Neural crest cell (in vitro differentiated cells): ENCODE measurements at places on chromosomes 1 and 21.
A peak's percentile ranks its signal among the peaks of the same experiment; 100 is the strongest.

GRCh38 chr1:36456391-36456928, 6.2 kb upstream of the OSCP1 start:
- no peak for DNase-seq

GRCh38 chr1:31955917-31956736, 18.0 kb upstream of the PTP4A2 start:
- no peak for DNase-seq

DNA sequence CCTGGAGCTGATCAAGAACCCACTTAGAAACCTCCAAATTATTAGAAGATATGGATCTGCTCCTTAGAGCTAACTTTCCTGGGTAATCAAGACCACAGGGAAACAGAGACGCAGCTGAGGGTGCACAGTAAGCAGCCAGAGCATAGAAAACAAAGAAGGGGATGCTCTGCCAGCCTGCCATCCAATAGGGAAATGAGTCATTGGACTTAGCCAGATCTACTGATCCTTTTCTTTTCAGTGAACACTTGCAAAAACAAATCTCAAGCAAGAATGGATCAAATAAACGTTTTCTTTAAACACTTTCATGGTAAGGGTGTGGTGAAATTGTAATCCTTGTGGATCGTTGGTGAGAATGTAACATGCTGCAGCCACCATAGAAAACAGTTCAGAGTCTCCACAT, 474.0 kb downstream of the LTN1 start:
- DNase-seq = no peak

DNA sequence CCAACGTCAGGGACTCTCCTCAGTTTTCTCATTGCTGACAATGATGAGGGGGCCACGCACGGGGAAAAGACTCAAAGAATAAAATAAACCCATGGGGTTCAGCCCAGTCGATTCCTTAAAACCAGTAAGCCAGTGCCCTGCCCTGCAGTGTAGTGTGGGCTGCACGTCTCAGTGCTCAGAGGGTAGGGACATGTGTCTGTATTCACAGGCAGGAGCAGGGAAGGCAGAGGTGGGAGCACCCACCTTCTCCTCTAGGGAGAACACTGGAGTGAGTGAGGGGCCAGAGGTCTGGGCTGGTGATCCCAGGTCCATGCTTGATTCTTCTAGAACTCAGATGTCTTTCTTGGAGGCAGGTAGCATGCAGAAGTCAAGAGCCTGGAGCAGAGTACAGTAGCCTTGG, 303.6 kb downstream of the MATN1 start:
- no peak for DNase-seq

DNA sequence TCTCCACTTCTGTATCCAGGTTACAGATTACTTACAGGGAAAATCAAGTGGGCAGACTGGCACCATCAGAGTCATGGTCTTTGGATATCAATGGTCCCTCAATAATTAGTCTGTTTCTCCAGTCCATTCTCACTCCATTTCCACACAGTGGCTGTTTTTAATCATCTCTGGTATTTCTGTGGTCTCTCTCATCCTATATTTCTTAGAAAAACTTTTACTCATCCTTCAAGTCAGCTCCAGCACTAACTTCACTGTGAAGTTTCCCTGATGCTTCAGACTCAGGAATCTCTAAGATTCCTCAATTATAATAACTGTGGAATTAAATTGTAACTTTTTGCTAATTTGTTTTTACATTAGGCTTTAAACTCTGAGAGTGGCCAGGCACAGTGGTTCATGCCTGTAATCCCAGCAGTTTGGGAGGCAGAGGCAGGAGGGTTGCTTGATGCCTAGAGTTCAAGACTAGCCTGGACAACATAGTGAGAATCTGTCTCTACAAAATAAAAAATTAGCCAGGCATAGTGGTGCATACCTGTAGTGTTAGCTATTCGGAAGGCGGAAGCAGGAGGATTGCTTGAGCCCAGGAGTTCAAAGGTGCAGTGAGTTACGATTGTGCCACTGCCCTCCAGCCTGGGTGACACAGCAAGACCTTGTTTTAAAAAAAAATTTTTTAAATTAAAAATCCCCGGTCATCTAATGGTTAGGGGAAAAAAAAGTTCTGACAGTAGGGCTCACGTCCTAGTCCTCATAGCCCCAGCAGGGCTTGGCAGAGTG, 10.6 kb downstream of the CD160 start:
- no peak for DNase-seq

DNA sequence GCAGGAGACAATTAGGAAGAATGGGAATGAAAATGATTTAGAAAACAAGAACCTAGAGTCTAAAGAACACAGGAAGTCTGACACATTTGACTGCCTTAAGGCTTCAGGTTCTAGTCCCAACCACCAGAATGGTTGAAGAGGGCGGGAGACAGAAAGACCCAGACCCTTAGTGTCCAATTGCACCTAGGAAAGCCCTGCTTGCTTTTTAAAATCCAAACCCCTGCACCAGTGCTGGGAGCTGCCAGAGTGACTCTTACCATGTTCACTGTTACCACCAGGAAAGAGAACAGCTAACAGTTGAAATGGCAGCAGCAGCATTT, 265 bp downstream of the CD1B start:
- no peak for DNase-seq

DNA sequence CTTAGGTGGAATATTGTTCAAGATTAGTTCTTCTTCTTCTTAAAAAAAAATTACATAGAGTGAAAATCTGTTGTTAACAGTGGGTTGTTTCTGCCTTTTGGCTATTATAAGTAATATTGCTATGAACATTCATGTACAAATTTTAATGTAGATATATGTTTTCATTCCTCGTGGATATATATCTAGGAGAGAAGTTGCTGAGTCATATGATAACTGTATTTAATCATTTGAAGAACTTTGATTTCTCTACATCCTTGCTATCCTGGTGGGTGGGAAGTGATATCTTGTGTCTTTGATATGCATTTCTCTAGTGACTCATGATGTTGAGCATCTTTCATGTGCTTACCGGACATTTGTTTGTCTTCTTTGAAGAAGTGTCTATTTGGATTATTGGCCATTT, 29.9 kb downstream of the MAST2 start:
- no peak for DNase-seq

- no peak for DNase-seq
These were observed 39.5 kb upstream of the RCC1 start for GRCh38 chr1:28466226-28466778.

DNA sequence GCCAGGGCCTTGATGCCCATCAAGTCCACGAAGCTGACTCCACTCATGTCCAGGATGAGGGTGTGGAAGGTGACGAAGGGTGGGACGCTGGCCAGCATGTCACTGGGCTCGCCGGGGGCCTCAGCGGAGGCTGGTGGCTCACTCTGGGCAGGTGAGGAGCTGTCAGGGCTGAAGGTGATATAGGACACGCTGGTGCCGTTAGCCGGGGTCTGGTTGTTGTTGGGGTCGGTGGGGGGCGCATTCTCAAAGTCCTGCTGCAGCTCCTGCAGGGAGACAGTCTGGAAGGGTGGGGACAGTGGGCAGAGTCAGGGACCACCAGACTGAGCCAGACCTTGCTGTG, 21.7 kb downstream of the SLC26A9 start:
- no peak for DNase-seq

DNA sequence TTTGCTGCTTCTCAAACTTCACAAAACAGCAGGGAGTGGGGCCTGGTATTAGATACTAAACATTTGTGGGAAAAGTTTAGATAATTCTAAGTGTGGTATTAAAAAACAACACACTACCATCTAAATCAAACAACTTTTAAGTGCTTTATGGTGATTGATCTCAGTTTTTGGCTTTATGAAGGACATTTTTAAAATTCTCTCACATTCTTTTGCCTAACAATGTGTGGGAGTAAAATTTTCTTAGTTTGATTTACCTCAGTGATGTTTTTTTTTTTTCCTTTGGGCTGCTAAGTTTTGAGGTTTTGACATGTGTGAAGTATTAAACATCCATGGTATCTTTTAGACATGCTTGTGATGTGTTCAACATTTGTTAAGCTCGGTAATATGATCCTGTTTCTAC, 116.2 kb downstream of the DISP1 start:
- DNase-seq = no peak

GRCh38 chr21:34085129-34085528, 11.8 kb downstream of the MRPS6 start:
- no peak for DNase-seq

GRCh38 chr1:54105080-54105479, 47.7 kb downstream of the CDCP2 start:
- DNase-seq = no peak

DNA sequence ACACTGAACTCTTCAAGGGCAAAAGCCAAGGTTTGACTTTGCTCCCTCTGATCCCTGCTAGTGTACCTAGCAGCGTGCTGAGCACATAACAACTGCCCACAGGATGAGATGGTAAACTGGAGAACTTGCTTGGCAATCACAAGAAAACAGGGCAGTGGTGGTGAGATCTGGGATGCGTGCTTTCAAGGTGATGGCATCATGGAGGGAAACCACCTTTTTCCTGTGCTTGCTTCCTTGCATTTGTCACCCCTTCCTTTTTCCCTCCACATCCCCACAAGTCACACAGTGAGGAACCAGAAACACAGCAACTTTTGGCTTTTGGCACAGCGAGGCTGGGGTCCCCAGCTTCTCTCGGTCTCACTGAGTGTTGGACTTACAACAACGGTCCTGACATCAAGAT, 31.4 kb upstream of the BECN2 start:
- no peak for DNase-seq

DNA sequence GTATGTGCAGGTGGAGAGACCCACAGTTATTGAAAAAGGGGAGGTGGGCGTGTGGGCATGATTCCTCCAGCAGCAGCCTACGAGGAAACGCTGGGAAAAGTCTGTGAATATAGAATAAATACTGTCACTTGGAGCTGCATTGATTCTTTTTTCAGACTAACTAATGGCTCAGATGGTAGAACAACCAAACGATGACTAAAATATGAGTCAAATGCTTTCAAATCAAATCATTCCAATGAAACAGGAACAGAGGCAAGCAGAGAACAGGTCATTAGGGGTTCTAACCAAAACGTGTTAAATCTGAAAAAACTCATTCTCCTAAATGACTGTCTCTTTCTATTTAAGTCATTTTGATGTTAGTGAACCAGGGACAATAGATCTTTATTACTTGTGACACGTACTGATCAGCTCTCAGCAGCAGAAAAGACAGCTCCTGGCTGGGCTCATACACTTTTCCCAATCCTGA, 35.1 kb upstream of the SEC16B start:
- DNase-seq = no peak

DNA sequence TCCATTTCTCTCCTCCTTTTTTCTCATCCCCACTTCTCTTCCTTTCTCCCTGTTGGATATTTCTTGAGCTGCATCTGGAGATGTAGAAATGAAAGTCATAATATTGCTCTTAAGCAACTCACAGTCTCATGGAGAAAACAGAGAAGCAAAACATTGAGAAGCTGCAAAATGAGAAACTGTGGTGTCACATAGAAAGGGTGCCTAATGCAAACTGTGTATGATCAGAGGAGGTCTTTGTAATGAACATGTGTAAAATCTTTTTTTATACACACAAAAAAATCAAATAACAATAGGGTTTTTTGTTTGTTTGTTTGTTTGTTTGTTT, 11.8 kb upstream of the SLAMF7 start:
- no peak for DNase-seq

DNA sequence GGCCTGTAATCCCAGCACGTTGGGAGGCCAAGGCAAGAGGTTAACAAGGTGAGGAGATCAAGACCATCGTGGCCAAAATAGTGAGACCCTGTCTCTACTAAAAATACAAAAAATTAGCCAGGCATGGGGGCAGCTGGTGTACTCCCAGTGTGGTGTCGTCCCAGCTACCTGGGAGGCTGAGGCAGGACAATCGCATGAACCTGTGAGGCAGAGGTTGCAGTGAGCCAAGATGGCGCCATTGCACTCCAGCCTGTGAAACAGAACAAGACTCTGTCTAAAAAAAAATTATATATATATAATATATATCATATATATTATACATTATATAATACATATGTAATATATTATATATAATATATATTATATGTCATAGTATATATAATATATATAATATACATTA, 249.2 kb upstream of the TPTE start:
- no peak for DNase-seq

GRCh38 chr1:74508449-74508848, 4.0 kb downstream of the LRRC53 start:
- no peak for DNase-seq

DNA sequence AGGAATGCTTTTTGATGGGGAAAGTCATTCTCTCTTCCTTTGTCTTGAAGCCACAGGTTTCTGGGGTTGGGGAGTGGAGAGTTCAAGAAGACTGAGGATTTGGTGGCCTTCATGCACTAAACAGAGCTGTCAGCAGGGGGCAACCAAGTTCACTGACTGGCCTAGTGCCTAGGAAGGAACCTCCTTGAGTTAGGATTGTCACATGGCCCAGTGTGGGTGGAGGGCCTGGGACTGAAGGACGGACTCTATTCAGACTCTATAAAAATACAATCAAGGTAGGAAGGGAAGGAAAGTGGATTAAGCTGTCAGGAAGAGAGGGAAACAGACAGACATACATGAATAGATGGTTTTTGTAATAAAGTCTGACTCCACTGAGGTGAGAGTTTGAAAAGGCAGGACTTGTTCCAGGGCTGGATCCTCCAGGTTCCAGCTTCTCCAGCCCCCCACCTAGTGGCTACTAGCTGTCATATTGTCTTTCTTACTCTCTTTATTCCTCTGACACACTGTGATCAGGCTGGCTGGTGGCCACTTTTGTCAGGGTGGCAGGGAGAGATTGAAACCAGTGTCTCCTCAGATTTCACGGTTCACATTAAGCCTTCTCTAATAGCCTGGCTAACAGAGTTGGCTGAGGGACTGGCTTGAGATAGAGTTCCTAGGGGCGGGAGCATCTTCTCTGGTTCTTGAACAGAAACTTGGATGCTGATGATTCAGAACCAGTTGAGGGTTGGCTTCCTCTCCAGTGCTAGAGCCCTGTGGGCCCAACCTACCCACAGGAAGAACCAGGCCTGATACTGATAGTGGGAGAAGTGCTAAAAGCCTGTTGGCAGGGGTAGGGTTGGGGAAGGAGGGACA, 4.1 kb upstream of the SH3BGRL3 start:
- peak; percentile 86 for DNase-seq

- DNase-seq = no peak
These were observed 16.7 kb downstream of the DDX59 start for GRCh38 chr1:200653022-200653462.
